Esophagus squamous epithelium (tissue), 5 donors: ENCODE measurements at places on chromosomes 6 and 20.

GRCh38 chr6:128696691-128697689 is 176.6 kb upstream of the PTPRK start:
- DNase-seq = no peak

DNA sequence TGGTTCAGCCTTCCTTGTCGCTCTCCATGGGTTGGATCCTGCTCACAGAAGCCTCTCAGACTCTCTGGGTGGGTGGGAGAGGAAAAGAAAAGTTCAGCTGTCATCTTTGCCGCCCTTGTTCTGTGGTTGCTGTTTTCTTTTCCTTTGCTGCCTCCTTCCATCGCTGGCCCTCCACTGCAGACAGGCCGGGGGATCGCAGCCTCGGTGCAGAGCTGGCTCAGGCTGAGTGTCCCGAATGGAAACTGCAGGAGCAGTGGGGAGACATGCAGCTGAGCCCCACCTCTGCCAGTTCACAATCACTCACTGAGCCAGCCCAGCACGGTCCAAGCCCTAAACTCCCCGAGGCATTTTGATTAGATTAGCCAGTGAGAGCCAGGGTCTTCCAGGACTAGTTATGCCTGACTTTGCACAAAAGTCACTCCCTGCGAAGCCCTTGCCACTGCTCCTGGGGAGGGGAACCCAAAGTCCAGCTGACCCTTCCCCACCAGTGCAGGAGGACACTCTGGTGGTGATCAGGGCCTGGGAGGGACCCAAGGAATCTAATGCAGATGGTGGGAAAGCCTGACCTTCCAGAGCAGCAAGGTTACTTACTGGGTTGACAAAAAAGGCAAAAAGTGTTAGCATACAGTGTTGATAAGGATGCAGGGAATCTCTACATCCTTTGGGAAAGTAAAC is 14.0 kb downstream of the NRN1 start:
- no peak for DNase-seq

- DNase-seq = no peak
Measured at GRCh38 chr6:123007885-123008284, 11.8 kb downstream of the CLVS2 start.

- DNase-seq = no peak
Measured at GRCh38 chr20:46214824-46215488, 93.3 kb downstream of the CDH22 start.

DNA sequence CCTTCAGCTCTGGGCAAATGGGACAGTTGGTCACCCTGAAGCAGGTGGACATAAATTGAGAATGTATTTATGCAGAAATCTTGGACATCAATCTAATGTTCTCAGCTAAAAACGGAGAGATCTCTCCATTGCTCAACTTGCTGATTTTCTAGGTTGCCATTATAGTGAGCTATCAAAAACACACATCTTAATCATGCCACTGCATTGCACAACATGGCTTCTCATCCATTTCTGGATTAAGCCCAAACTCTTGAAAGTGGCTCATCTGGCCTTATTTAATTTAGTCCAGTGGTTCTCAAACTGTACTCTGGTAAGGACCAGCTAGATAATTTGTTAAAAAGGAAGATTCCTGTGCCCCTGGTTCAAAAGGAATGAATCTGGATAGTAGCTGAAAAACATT is 324.9 kb upstream of the CITED2 start:
- DNase-seq = no peak

DNA sequence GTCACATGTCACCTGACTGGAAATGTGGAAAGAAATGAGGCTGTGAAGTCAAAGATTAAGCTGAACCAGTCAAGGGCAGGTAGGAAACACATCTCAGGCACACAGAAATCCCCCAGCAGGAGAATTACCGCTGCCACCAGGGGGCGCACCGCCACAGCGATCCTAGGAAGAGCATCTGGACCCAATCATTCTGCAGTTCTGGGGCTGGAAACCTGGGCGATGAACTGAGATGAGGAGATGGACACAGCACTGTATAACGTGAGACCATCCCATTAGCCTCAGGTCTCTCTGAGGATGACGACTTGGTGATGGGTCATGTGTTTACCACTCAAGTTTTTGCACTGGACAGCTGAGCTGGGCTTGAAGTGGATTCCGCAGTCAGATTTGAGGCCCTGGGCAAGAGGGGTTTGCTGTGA is 6.5 kb upstream of the SLC24A3 start:
- DNase-seq = no peak

DNA sequence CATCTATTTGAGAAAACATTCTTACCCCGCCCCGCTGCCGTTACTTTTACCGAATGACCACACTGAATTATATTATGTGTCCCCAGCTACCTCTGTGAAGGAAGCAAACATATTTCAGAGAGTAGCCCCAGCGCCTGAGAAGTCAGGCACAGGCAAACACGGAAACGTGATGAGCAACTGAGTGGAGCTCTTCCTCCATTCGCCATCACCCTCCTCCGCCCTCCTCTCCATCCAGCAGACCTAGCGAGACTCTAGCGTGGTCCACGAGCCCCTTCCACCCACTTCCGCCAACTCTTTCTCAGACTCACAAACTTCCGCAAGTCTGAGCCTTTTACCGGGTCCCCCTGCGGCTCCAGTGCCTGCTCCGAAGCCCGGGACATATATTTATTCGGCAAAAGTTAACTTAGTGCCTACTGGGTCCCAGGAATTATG is 582 bp downstream of the SNRPB start:
- no peak for DNase-seq

DNA sequence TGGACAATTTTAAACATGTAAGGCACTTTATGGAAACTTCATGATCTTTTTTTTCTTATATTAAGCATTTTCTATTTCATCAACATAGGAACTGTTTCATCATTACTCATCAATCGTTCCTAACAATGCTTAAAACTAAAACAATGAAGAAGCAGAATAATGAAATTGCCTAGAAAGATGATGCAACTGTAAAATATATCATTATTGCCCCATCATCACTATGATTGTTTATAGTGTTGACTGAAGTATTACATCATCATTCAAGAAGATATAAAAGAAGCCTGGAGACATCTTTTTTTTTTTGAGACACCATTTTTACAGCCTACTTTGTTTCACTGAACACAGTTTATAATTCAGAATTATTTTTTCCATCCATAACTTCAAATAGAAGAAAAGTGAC is 147.2 kb downstream of the TRDN start:
- no peak for DNase-seq

DNA sequence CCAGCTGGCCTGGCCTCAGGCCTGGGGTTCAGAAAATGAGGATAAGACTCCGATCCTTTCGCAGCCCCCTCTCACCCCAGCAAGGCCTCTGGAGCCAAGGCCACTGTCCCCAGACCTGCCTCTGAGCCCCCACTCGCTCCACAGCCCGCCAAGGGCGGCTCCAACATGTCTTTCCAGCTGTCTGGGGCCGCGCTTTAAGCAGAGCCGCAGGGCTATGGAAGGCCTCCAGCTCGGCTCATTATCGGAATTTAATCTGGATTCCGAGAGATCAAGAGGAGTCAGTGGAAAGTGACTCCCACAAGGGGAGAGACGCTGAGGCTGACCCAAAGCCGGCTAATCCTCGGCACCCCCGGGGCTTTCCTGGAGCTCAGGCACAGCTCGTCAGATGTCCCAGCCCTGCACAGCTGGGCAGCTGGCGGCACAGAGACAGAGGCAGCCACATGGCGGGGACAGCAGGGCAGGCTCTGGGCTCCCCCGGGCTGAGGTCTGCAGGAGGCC is 41.8 kb downstream of the BMP7 start:
- DNase-seq = no peak

DNA sequence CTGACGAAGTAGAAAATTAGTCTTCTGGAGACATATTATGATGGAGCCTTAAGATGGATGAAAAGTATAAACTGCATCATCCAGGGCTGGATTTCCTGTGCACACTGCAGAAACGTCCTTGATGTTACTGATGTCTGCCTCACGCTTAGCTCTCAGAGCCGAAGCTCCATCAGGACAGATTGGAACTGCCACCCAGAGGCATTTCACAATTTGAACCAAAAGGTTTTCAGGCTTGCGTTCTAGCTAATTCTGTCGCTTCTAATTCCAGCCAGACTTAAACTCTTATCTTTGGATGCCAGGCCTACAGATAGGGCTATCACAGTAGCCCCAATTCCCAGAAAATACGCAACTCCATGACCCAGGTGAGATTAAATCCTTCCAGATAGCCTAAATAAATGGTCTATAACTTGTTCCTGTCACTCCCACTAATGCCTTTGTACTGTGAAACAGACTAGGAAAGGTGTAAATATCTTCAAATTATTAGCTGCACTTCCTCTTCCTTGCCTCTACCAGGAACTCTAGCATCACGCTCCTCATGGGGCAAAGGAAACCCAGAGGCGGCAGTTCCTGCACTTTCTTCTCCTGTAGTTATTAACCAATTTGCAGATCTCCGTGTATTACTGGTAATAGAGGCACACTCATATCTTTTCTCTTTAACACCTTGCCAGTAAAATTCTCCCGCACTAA is 634.6 kb downstream of the PRKN start:
- no peak for DNase-seq

GRCh38 chr20:59620860-59621505 is 16.6 kb downstream of the PHACTR3 start:
- DNase-seq = no peak

DNA sequence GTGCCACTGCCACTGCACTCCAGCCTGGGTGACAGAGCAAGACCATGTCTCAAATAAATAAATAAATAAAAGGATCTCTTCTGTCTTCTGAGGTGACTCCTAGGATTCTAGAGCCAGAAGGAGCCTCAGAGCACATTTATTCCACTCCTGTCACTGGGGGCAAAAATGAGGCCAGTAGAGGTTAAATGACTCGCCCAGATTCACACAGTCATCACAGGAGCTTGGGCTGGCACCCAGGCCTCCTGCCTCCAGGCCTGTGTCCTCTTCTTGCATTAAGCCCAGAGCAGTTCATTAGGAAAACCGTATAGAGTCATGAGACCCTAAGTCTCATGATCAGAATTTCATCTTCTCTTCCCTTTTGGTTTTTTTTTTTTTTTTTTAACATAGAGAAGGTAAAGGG is 243.3 kb downstream of the NRN1 start:
- no peak for DNase-seq

DNA sequence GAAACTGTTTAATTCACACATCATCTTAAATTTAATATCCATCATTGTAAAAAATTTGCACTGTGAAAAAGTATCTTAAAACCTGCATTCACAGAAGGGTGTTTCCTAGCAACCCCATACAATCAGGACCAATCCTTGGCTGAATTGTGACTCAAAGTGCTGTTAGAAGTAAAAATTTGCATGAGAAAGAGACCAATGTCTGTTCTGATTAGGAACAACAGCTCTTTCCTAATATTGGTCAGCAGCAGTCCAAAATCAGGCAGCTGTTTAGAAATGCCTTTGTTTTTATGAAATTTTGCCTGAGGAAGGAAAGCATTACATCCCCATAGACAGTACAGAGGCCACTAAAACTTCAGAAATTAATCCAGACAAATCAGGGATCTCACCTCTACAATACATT is 987.0 kb downstream of the HACE1 start:
- no peak for DNase-seq

DNA sequence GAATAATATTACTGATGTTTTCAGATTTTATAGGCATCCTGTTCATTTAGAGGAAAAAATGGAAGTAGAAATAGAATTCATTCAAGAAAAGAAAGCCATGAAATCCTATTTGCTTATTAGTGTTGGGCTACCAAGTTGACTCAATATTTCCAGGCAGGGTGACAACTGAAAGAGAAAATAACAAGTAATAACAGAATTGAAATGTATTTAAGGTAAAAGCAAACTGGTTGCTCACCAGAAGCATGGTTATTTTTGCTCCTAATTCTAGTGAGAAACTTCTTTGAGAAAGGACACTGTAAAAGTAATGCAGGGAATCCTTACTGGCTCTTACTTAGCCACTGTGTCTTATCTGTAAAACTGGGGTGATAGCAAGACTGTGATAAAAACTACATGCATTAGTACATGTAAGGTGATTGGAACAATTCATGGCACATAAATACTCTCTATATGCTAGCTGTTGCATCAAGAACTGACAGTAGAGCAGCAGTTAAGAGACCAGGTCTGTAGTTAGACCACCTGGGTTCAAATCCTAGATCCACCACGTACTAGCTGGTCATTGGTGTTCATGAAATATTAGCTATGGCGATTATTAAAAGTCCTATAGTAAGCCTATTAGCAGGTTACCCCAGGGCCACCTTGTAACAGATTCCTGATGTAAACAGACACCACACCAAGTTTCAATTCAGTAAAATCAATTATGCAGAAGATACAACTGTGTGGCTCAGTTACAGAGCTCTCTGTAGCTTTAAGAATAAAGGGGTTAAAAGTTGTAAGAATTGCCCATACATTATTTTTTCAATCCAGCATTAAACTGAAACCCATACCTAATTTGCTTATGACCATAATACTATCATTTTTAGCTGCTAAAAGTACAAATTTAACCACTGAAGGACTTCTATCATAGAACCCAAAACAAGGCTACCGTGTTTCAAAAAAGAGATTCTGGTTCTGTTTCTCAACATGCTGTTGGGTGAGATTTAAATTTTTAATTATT is 159.2 kb upstream of the COL21A1 start:
- DNase-seq = no peak
